ENCODE measurements at places on chromosomes 4 and X. TPM values are rescaled to one million over a fixed set of nuclear protein-coding genes. Genes with fewer than 3 reads are reported as not detected.

GRCh38 chrX:38221391-38221929, 789 bp upstream of the SRPX start:
- no peaks in the 10 kb centered on the region for H3K4me1 ChIP-seq
- no peak overlapping the region for H3K4me3 ChIP-seq
- DNase-seq: no peak

GRCh38 chr4:67880866-67881610, 2.8 kb downstream of the TMPRSS11D start:
- DNase-seq: no peak
- peaks cover 13% of the 10 kb centered on the region for H3K4me1 ChIP-seq
- no peaks in the 10 kb centered on the region for H3K27me3 ChIP-seq
- H3K27ac ChIP-seq: no peak overlapping the region

Gene GPC4
- 23.6 TPM for total RNA-seq

Gene PPP2R2C
- 2.5 TPM for total RNA-seq

Gene ETDB
- not detected for total RNA-seq

Gene WWC2
- total RNA-seq: 31.7 TPM

Gene SFRP2
- 86.1 TPM for total RNA-seq

Gene FRMPD4
- total RNA-seq: not detected

Data from neural progenitor cell (in vitro differentiated cells).